GM03348 (cell line): ENCODE measurements at places on chromosomes 1 and 21.

GRCh38 chr21:45950740-45951515, 30.6 kb upstream of the COL6A1 start:
- DNase-seq, result peak; percentile 87

- no peak for DNase-seq
Observed at GRCh38 chr1:109802901-109803561, 39.3 kb upstream of the EPS8L3 start.

- DNase-seq, result no peak
Observed at GRCh38 chr21:44585892-44586291, 5.5 kb upstream of the KRTAP10-5 start.

GRCh38 chr1:107750364-107750959, 214.5 kb downstream of the VAV3 start:
- peak; percentile 70 for DNase-seq

GRCh38 chr1:65946376-65946775, 153.7 kb downstream of the PDE4B start:
- DNase-seq, result no peak

- DNase-seq, result no peak
Observed at GRCh38 chr1:190170321-190170720, 307.3 kb downstream of the BRINP3 start.

DNA sequence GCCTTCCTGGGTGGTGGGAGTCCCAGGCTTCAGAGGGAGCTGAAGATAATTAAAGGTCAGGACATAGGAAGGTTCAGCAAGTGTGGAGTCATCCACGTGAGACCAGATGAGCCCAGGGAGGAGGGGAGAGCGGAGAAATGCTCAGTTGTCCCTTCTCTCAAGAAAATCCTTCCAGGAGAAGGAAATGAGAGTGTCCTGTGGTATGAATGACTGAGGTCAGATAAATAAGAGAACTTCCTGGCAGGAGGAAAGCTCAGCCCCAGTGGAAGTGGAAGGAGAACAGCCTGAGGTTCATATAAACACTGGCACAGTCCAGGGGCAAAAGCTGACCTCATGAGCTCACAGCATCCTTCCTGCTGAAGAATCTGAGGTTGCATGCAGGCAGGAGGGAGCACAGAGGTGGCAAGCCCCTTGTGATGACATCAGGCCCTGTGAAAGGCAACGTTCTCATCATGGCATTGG, 97.6 kb downstream of the NAV1 start:
- peak; percentile 49 for DNase-seq

GRCh38 chr1:181077576-181078242, 10.8 kb upstream of the IER5 start:
- DNase-seq, result peak; percentile 62

GRCh38 chr21:32930673-32931072, 95.1 kb upstream of the OLIG2 start:
- no peak for DNase-seq

DNA sequence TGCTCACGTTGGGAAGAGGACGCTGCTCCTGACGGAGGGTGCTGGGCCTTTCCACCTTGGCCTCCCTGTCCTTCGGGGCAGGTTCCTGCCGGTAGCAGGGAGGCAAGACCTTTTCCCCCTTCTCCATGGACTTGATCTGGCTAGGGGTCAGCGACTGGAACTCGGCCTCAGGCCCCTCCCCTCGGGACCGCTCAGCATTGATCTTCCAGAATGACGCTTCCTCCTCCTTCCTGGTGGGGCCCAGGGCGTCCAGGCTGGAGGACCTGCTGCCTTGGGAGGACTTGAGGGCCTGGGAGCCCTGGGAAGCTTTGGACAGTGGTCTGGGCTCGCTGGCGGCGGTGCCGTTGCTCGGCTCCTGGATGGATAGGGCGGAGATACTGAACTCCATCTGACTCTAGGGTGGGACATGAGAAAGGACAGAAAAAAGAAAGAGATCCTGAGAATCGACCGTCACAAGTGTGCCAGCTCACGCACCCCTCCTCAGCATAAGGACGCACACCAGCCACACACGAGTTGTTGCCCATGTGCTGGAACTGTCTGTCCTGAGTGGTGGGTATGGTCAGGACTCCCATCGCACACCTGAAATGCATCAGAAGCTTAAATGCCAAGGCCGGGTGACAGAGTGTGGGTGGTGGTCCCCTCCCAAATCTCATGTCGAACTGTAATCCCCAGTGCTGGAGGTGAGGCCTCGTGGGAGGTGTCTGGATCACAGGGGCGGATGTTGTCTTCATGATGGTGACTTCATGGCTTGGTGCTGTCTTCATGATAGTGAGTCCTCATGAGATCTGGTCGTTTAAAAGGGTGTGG, 24.6 kb downstream of the C1orf198 start:
- DNase-seq, result no peak

GRCh38 chr1:221381910-221382623, 359.8 kb downstream of the DUSP10 start:
- peak; percentile 43 for DNase-seq

GRCh38 chr1:211420845-211421454, 71.0 kb downstream of the RD3 start:
- peak; percentile 25 for DNase-seq

DNA sequence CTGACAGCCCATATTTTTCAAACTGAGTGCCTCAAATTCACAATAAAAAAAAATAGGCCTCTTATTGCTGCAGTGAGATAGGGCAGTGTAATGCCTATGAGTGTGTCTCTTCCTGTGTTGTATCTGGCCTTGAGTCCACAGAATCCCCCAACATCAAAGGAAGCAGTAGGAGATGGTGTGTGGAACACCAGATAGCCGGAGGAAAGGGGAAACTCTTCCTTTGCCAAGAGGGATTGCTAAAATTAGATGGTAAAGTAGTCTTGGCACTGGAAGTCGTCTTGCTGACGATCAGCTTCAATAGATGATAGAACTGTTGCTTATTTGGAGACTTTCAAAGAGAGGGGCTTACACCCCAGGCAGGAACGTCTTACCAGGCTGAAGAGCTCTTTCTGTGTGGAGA, 51.8 kb downstream of the RUNX1 start:
- no peak for DNase-seq

DNA sequence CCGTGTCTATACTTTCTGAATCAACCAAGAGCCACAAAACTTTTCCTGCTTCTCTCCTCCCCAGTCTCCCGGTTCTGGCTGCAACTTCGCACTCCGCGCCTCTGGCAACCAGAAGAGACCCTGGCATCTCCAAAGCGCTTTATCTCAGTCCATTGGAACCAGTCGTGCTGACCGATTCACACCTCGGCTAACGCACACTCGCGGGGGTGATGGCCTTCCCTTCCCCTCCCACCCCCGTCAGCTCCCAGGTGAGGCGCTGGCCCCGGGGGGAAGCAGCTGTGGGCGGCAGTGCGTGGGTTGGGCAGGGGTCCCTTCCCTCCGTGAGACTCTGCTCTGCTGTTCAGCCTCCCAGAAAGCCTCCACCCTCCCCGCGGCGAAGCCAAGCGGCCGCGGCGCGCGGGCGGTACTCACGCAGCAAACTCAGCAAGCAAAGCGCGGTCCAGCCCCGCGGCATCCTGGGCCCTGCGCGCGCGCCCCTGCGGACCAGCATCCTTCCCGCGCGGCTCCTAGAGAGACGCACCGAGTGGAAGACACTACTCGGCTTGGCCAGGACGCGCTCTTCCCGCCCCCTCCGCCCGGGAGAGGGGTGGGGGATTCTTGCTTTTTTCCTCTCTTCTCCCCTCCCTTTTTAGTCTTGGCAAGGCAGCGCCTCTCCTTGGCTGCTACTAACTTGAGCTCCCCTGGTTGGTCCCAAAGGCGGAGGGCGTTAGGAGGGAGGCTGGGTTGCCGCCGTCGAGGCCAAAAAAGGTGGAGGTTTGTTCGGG, at the start of gene CD34:
Gene CD34 (minus strand): TSS at position 535 of the 764 bp plus-strand sequence. CDS start 45 bp downstream, at position 490.
- peak; percentile 63 for DNase-seq

GRCh38 chr1:235989105-235989504, 75.8 kb downstream of the NID1 start:
- DNase-seq, result no peak

DNA sequence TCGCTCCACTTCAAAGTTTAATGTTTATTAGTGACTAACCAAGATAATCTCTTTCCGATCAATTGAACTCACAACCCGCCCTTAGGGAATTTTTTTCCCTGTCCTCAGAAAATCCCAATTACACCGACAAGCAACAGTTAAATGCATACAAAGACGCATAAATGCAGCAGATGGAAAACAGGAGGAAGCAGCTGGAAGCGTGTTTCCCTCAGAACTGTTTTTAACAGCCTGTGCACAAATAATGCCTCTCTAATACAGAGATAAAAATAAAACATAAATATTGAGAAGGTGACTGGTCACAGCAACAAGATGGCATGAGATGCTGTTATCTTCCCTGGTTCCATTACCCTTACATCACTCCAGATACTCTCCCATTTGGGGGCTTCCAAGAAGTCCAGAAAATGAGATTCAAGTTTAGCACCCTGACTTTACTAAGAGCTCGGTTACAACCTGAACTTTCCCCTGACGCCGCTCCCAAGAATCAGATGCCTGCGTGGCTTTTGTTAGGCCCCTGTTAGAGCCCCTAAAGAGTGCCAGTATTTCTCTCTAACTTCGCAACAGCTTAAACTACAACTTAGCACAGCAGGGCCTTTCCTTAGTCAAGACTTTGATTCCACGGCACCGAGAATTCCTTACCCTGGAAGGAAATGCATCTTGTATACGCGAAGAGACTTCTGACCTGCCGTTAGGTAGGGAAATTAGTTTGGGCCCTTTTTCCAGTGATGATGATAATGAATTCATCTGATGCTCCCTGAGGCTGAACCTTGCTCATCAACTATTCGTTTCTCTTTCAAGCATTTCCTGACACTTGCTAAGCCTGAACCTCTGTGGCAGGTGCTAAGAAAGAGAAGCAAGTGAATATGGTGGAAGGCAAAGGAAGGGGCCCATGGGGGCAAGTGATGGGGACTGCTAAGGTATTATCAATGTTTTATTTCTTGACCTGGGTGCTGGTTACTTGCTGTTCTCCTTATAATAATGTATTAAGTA, 137.7 kb upstream of the SMYD2 start:
- no peak for DNase-seq

GRCh38 chr1:183368213-183369108, 49.7 kb downstream of the NMNAT2 start:
- no peak for DNase-seq

DNA sequence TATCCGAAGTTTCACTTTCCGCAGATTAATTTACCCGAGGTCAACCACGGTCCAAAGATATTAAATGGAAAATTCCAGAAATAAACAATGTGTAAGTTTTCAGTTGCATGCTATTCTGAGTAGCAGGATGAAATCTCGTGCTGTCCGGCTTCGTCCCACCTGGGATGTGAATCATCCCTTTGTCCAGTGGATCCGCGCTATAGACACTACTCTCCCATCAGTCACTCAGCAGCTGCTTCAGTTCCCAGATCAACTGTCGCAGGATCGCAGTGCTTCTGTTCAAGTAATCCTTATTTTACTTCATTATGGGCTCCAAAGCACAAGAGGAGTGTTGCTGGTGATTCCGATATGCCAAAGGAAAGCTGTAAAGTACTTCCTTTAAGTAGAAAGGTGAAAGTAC, 8.3 kb upstream of the LRP8 start:
- DNase-seq, result no peak

DNA sequence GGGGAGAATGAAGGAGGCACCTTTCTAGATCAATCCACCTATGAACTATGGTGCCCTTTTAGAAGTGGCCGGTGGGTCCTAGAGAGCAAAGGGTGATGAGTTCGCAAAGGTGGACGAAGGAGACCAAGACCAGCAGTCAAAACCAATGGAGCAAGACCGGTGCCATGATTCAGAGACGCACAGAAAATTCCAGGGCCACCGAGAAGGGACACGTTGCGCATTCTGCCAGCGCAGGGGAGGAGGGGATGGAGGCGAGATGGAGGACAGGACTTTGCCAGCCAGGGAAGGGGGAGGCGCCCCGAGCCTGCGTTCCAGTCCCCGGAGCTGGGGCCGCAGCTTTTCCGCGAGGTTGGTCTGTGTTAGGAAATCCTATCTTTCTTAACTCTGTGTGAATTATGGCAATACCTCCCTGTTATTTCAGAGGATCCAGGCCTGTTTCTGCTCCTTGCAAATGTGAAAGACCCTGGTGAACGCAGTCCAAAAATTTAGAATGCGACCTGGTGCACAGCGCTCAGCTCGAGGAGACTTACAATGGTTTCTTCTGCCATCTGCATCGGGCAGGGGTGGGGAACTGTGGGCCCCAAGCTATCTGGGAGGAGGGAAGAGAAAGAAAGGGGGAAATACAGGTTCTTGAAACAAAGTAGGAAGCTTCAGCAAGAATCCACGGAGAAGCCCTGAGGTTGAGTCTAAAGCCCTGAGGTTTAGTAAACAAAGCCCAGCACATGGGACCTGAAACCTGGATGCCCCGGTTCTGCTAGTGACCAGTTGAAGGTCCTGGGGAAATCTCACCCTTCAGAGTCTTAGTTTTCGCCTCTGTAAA, 129.4 kb downstream of the MRPS6 start:
- DNase-seq, result peak; percentile 19

DNA sequence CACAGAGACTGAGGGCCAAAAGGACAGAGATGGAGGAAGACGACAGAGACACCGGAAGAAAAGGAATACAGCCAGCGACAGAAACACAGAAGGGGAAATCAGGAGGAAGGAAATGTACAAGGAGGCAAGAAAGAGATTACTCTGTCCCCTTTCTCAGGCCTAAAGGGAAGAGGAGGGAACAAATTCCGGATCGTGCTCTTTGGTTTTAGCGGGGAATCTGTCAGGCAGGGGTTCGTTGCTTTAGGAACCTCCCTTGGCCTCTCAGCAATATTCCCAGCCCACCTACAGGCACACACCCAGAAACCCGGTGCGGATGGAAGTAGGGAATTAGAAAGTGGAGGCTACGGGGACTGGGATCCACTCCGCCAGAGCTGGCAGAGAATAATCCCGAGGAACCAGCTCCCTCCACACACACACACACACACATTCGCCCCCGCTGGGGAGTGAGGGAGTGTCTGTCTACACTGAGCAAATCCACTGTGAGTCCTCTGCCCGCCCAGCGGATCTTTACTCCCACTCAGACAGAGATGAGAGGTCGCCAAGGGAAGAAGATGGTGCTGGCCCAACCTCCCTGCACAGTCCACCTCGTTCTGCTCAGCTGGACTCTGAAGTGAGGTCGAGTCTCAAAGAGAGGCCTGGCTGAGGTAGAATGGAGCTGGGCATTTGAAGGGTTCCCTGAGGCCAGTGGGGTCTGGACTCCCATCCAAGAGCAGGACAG, 5.7 kb downstream of the TAL1 start:
- DNase-seq, result no peak

GRCh38 chr1:17397910-17398695, 26.1 kb downstream of the PADI6 start:
- DNase-seq, result no peak

DNA sequence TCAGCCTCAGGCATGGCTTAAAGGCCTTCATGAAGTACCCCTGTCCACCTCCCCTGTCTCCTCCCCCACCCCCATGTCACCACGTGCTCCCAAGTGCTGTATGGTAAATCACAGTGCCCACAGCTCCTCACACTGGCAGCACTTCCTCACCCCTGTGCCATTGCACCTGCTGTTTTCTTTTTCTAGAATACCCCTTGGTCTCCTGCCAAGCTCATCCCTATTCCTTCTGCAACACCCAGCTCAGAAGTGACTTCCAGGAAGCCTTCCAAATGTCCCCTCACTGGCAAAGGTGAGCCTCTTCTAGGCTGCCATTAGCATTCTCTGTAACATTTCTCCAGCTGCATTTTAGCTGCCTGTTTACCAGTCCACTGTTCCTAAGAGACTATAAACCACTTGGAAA, 9.4 kb downstream of the AKNAD1 start:
- DNase-seq, result no peak
